ENCODE measurements at places on chromosomes 11 and 22.

DNA sequence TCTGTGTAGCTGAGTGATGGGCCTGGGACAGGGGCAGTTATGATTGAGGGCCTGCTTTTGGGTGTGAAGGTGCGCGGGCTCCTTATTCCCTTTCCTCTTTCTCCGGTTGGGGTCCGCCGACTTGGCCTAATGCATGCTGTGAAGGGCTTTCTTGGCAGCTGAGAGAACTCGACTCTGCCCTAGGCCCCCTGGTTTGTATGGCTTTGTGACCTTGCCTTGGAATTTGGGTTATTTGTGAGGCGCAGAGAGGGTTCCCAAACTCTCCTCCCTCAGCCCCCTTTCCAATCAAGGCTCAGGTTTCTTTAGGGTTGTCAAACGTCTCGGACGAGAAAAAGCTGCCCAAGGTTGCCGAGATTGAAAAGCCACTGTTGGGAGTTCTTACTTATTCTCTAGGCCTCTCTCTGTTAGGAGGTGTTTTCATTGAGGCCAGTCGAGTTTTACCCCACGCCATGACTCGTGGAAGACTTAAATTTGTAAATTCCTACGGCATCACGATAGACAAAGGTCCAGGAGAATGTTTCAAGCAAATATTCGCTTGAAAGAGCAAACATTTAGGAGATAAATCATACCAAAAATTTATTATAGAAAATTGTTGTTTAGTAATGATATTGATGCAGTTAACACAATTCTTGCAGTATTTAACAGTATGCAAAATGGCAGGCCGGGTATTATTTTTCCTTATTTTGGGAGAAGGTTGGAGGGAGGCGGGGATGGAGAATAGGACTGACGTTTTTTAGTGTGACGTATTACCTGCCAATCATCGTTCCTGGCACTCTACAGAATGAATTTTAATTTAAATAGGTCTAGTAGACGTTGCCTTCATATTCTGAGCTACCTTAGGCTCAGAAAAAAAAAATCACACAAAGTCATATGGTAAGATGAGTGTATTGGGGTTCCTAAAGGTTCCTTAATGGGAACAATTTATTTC lies 689 bp downstream of the PDHX start:
- DNase-seq: no peak

- no peak for DNase-seq
Measured at GRCh38 chr11:63818609-63819008, 5.4 kb downstream of the SPINDOC start.

GRCh38 chr11:57801183-57801485 lies 39.5 kb downstream of the CTNND1 start:
- no peak for DNase-seq

GRCh38 chr11:9775398-9775779 lies 111.5 kb downstream of the SWAP70 start:
- no peak for DNase-seq

- DNase-seq: no peak
Measured at GRCh38 chr22:30564761-30565119, 9.7 kb downstream of the GAL3ST1 start.

GRCh38 chr22:49540913-49541692 lies 286.6 kb downstream of the BRD1 start:
- DNase-seq: no peak

GRCh38 chr11:107457205-107457557 lies 444 bp downstream of the CWF19L2 start:
- DNase-seq: no peak

- no peak for DNase-seq
Measured at GRCh38 chr22:25875461-25875860, 133.5 kb downstream of the MYO18B start.

Data from GOT3 (cell line).